H9 (cell line): ENCODE measurements at places on chromosomes 6 and 20.

DNA sequence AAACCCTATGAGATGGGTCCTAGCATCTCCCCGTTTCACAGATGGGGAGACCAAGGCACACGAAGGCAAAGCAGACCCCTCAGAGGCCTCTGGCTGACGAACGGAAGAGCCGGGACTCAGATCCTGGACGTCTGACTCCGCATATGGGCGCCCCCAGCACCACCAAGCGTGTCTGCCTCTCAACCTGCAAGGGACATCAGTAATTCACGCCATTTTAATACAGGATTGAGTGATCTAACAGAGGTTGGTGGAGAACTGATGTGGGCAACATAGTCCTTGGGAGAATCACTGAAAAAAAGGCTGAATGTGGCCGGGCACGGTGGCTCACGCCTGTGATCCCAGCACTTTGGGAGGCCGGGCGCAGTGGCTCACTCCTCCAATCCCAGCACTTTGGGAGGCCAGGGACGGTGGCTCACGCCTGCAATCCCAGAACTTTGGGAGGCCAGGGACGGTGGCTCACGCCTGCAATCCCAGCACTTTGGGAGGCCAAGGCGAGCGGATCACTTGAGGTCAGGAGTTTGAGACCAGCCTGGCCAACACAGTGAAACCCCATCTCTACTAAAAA is 206.6 kb downstream of the DLL1 start:
- no peak for DNase-seq

DNA sequence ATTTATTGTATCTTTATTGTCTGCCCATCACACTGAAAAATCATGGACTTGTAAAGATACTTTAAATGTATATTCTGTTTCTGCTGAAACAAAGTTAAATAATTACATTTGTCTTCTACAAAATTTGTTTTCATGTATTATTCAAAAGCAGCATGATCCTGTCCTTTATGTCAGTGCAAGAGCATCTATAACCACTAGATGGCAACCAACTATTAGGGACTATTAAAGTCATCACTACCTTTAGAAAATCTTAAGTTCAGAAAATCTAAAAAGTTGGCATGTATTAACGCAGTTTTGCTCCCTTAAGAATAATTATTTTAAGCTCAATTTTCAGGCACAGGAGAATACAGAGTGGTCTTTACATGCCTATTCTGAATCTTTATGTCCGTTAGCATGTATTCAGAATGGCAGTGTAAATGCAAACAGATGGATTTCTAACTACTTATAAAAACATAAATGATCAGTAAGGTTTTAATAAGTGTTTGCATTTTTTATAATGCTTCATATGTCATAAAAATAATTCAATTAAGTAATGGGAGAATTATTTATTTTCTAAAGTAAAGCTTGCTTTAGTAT is 17.8 kb downstream of the TMEM30A start:
- DNase-seq, result no peak

- DNase-seq, result no peak
Observed at GRCh38 chr6:165600606-165601005, 62.4 kb downstream of the PDE10A start.

DNA sequence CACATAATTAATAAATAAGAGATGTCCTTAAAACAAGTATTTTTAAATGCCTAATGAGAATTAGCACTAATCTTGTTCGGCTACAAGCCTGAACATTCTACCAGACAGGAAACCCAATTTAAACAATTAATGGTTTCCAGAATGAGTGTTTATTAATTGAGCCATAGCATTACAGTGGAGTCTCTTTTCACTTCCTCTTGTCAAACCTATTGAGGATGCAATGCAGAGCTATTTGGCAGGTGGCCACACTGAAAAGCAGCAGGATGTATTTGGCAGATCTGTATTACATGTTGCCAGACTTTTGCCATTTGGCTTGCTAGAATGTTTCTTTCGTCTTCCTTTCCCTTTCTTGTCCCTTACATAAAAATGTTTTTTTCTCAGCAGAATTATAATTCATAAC is 475.2 kb upstream of the MARCKS start:
- DNase-seq, result no peak

- no peak for DNase-seq
Observed at GRCh38 chr6:168165891-168166290, 86.9 kb upstream of the FRMD1 start.

DNA sequence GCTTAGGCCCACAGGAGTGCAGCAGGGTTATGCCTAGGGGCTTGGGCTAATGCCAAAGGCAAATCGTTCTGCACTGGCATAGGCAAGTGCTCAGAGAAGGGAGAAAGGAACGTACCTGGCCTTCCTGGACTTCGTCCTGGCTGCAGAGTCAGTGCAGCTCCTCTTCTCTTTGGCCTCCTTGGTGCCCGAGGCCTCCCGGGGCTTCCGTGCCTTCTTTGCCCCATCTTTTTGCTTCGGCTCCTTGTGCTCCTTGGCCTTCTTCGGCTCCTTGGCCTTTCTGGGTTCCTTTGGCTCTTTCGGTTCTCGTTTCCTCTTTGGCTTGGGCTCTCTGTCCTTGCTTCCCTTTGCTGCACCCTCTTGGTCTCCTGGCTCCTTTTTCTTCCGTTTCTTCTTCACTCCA is 85.2 kb downstream of the CHD6 start:
- no peak for DNase-seq

GRCh38 chr20:12597551-12597950 is 411.2 kb upstream of the SPTLC3 start:
- DNase-seq, result no peak

GRCh38 chr6:11601776-11602605 is 64.4 kb downstream of the TMEM170B start:
- peak; percentile 68 for DNase-seq

GRCh38 chr20:48799328-48800105 is 28.3 kb downstream of the PREX1 start:
- no peak for DNase-seq

- DNase-seq, result no peak
Observed at GRCh38 chr20:5196149-5196548, 69.3 kb downstream of the CDS2 start.

DNA sequence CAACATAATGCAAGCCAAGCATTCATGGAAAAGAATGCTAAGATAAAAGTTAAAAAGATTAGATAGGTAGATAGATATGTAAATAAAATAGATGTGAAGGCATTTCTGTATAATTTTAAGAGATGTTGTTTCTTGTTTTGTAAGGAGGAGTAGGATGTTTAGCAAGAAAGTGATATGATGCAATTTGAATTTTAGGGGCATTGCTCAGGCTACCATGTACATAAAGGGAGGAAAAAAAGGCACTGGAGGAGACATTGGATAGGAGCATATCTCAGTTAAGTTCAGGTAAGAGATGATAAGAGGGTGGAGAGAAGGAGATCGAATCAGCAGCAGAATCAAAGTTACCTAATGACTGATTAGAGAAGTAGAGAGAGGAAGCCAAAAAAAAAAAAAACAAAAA is 194.7 kb downstream of the TENT5A start:
- DNase-seq, result no peak

DNA sequence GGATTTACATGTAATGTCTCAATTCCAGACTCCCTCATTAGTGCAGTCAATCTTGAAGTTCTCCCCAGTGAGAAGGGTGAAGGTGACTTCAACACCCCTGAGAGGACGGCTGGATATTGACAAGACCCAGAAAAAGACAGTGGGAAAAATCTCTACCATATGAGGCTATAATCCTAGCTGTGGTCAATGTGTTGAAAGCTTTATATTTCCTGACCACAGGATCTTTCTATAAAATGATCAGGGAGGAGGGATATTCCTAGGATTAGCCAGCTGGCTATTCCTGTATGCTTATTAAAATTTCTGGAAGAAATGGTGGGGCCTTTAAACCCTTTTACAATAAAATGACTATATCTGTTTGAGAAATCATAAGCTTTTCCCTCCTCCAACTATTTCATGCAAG is 43.0 kb downstream of the TFAP2B start:
- no peak for DNase-seq

DNA sequence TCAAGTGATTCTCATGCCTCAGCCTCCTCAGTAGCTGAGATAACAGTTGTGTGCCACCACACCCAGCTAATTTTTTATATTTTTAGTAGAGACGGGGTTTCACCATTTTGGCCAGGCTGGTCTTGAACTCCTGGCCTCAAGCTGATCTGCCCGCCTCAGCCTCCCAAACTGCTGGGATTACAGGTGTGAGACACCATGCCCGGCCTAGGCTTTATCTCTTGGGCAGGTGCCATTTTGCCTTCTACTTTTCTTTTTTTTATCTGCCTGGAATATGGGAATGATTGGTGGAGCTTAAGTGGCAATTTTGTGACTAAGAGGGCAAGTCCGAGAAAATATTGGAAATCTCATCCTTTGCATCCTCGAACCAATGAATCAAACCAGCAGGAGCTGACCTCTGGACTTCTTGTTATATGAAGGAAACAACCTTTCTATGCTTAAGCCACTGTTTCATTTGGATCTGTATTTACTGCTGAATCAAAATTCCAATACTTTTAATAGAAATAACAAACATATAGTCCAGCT is 128.9 kb upstream of the ZNF217 start:
- no peak for DNase-seq

DNA sequence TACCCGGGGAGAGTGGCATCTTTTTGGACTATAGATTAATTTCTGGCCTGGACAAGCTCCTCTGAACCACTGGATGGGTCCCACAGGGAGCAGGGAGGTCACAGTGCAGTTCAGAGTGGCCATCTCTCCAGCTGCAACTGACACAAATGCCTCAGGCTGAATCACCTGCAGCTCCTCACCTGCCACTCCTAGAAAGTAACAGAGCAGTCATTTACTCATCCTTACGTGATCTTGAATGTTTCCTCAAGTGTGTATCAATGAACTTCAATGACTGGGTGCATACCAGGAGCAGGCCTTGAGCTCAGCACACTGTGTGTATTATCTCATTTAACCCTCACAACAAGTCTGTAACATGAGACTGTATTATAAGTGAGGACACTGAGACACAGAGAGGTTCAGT is 40.0 kb upstream of the SIRPG start:
- DNase-seq, result no peak

GRCh38 chr6:24788031-24788665 is 10.6 kb downstream of the ARMH2 start:
- no peak for DNase-seq

GRCh38 chr20:33568868-33569801 is 79.2 kb downstream of the CBFA2T2 start:
- DNase-seq, result no peak

- no peak for DNase-seq
Observed at GRCh38 chr20:42093542-42094440, 475.6 kb upstream of the CHD6 start.

DNA sequence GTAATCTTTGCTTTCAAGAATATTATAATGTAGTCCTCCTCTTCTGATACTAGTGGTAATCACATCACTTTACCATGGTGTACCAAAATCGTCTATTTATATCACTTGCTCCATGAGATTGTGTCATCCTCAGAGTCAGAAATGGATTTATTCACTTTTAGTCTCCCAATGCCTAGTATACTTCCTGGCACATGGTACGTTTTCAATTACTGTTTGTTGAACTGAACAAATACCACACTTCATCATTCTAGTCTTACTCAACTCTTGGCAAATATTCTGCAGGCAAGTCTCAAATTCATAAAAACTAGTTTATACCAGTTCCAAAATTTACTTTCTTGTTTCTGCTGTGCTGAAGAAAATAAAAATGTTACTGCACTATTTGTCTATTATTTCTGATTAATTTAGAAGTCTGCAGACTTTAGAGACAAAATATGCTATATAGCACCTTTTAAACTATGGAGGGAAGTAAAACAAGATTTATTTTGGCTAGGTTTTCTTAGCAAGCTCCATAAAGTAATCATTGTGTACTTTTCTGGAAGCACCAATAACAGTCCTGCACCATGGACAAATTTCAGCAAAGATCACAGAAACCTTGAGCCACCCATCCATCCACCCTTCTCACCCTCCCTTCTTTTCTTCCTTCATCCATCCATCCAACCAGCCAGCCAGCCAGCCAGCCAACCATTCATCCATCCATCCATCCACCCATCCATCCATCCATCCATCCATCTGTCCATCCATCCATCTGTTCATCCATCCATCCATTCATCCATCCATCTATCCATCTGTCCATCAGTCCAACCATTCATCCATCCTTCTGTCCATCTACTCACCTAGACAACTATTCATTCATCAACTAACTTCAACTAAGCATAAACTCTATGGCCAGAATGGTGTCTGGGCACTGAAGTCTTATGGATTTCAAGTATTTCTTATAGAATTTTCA is 102.1 kb upstream of the STMND1 start:
- DNase-seq, result no peak

- DNase-seq, result peak; percentile 44
Observed at GRCh38 chr6:72755752-72756151, 133.9 kb downstream of the KCNQ5 start.

DNA sequence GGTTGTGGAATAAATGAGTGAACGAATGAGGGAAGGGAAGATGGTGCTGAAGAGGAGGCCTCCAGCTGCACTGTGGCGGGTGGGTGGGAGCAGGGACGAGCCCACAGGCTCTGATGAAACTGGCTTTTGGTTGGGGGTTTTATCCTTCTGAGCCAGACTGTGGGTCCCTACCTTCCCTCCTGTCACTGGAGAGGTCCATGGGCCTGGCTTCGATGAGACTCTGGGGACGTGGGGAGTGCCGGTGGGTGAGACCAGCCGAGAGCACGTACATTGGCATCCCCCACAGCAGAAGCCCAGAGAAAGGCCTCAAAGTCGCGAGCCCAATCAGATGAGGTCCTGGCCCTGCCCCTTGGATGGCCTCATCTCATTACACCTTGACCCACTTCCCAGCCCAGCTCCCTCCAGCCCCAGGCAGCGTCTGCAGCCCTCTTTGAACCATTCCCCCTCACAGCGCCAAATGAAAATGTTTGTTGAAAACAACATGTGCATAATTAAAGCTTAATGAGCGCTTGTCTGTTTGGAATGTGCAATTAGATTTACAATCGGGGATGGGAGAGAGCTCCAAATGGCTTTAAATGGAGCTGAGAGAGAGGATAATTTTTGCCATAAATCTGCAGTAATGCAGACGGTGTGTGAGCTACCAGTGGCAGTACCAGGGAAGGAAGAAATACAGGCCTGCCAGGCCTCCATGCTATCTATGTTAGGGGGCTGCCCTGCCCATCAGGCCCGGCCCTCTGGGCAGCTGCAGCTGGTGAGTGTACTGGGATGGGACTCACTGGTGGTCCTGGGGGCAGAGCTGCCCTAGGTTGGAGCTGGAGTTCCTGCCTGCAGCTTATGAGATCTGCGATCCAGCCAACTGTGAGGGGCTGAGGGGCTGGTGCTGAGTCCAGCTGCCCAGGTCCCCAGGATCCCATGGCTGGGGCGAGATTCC is 47.2 kb downstream of the TOX2 start:
- DNase-seq, result peak; percentile 49

GRCh38 chr6:159466926-159467325 is 226.1 kb downstream of the SOD2 start:
- DNase-seq, result no peak

GRCh38 chr20:57092112-57092899 is 174.1 kb downstream of the BMP7 start:
- peak; percentile 85 for DNase-seq

GRCh38 chr20:34459209-34459897 is 56.9 kb upstream of the DYNLRB1 start:
- DNase-seq, result no peak

DNA sequence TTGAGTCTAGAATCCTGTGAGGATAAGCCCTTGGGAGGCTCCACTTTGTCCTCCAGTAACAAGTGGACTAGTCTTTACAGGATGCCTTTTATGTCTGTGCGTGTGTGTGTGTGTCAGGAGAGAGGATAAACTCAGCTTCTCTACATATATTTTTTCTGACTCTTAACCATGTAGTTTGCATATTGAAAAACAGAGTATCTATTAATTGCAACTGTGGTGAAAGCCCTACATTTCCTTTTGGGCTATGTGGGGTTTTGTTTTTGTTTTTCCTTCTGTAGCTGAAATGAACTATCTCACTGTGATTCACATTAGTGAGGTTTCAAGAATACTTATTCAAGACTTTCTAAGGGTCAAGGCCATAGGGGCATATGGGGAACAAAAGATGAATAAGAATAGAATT is 17.7 kb downstream of the TPBG start:
- DNase-seq, result no peak
